Activated T-cell treated with anti-CD3 and anti-CD28 coated beads, Interleukin-2, amount 50 U/mL, for 48 hours (primary cell): ENCODE measurements at places on chromosomes 1 and 21.
A peak's percentile ranks its signal among the peaks of the same experiment; 100 is the strongest.

DNA sequence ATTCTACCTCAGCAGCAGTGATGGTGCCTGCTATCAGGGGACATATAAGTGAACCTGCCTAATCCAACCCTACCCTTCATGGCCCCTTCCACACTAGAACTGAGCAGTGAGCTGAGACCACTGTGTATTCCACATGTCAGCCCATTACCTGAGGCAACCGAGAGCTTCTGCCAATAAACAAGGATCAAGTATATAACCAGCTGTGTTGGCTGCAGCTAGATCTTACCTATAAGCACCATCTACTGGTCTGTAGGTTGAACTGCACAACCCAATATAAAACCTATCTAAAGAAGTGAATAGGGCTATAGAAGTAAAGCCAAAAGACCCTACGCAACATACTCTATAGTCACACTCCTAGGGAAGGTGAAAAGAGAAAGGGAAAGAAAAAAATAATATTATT is 376.9 kb downstream of the HHIPL2 start:
- no peak for DNase-seq

- DNase-seq: peak; percentile 60
Measured at GRCh38 chr1:162023547-162024501, at the start of gene OLFML2B. Gene OLFML2B (minus strand): TSS chr1:162023869. CDS start chr1:162023430, 439 bp downstream.

DNA sequence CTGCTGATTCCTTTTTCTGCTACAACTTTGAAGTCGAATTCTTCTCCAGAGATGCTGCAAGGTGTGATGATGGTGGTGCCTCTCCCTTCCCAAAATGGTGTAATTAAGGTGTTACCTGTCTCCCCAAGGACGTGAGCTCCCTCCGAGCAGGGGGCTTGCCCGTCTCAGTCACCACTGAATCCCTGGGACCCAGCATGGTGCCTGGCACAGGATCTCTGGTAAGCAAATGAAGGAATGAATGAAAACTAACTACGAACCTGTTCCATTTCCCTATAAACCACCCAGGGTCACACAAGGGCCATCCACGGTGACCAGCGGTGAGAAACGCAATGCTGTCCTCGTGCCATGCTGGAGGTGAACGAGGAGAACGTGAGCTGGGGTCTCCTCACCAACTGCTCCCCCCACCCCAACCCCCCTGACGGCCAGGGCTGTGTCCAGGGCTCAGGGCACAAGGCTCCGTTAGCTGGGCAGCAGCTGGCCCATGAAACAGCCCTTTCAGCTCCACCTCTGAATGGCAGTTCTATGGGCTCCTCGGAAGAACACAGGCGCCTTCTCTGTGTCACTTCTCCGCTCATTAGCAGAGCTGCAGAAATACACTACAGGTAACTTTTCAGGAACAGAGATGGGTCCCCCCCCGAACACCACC is 2.2 kb upstream of the MATN1 start:
- no peak for DNase-seq

DNA sequence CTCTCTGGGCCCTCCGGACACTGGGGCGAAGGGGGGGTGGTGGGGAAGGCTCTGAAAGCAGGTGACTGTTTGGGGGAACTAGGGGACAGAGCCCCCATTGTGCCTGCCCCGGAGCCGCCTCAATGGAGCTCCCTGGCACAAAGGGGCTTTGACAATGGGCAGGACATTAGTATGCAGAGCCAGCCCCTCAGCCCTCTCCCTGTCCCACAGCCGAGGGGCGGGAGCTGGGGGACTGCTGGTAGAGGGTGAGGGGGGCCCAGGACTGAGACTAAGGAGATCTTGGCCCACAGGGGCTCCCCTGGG is 7.8 kb downstream of the KCNJ10 start:
- DNase-seq: no peak

DNA sequence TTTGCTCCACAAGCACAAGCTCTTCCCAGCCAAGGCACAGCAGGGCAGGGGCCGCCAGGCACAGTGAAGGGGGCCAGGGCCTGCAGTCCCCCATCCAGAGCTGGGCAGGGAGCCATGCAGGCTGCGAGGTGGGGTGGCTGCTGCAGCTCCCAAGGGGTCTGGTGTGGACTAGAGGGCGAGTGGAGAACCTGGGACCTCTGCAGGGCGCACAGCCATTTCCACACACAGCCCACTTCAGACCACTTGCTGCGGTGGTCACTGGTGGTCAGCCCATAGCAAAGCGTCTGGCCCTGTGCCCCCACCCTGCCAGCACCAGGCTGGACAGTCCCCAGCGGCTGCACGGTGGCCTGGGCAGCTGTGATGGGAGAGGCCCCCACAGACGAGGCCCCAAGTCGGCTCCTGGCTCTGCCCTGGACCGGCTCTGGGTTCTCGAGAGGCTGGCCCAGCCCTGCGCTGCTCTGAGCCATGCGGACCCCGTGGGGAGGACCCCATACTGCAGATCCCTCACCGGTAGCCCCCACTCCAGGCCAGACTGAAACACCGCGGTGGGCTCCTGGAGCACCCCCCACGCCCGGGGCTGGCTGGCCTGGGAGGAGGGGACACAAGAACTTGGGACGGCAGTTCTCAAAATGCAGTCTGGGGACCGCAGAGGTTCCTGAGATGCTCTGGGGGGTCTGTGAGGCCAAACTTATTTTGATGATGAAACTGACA is 47.1 kb upstream of the COL6A2 start:
- peak; percentile 1 for DNase-seq

- no peak for DNase-seq
Measured at GRCh38 chr1:94471271-94471670, 53.1 kb downstream of the ABCD3 start.

DNA sequence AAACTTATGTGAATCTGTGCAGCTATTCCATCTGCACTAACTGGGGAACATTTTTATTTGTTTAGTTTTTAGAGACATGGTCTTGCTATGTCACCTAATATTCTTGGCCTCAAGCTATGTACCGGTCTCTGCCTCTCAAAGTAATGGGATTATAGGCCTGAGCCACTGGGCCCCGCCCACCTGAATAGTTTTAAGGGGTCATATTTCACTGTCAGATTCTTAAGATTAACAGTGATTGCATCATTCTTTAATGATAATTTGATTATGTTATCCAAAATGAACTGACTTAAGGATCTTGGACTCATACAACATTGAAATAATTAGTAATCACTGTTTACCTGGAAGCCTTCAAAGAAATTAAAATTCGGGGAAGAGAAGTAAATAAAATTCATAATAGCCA is 12.6 kb upstream of the KLF18 start:
- DNase-seq: no peak

DNA sequence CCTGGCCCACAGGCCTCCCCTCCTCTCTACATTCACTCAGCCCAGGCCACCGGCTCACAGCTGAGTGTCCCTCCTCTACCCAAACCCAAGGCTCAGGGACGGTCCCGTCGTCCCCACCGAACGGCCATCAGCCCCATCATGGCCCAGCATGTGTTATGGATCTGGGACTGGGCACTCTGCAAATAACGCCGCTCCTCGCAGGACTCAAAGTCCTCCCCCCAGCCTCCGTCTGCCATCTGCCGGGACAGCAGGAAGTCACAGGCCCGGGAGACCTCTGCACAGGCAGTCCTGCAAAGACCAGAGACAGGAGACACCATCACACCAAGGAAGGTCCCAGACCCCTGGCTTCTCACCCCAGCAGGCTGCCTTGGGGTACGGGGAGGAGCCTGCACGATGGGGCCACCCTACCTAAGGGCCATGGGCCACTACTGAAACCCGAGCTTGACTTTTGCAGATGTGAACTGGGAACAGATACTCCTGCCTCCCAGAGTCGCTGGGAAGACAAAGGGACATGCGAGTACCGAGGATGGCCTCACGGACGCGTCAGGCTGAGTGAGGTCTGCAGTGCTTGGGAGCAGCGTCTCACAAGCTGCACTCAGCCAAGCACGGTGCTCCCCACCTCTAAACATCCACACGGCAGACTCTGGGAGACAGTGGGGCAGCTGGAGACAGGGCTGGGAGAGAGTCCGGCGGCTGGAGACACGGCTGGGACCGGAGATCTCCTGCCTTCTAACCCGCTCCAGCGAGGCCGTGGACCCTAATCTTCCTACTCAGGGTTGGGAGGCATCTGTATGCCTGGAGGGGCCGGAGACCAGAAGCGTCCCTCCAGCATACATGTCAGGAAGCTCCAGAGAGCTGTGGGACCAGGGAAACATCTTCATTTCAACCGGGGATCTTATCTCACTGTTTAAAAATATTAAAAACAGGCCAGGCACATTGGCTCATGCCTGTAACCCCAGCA is 10.4 kb upstream of the SPATC1L start:
- DNase-seq: peak; percentile 13

- no peak for DNase-seq
Measured at GRCh38 chr21:41778930-41779600, 12.2 kb upstream of the RIPK4 start.

GRCh38 chr1:223482766-223483165 is 89.6 kb downstream of the CCDC185 start:
- no peak for DNase-seq

GRCh38 chr1:57616921-57617320 is 193.1 kb upstream of the DAB1 start:
- no peak for DNase-seq

DNA sequence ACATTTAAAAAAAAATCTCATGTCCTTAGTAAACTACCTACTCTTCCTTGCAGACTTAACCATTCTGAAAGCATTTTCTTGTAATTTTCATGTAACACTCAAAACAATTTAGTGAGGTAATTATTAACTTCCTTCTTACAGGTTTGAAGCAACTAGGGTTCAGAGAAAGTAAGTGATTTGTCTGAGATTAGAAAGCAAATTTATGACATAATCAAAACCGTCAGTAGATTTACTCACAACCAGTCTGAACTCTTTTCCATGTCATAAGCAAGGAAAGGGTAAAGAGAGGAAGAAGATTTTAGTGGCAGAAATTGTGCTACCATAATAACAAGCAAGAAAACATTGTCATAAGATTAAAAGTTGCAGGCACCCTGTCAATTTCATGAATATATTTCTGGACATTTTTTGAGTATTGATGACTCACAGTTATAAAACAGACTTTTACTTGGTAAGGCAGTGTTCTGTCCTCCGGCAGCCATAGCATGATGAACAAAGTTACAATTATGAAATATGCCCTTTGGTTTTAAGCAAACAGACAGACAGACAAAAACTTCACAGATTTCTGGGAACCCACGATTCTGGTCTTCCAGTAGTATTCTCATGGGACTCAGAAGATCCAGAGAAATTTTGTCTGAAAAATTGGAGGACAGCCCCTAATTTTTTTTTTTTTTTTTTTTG is 707.2 kb downstream of the RWDD3 start:
- no peak for DNase-seq

- DNase-seq: no peak
Measured at GRCh38 chr1:205763980-205764379, 11.3 kb downstream of the RAB29 start.

DNA sequence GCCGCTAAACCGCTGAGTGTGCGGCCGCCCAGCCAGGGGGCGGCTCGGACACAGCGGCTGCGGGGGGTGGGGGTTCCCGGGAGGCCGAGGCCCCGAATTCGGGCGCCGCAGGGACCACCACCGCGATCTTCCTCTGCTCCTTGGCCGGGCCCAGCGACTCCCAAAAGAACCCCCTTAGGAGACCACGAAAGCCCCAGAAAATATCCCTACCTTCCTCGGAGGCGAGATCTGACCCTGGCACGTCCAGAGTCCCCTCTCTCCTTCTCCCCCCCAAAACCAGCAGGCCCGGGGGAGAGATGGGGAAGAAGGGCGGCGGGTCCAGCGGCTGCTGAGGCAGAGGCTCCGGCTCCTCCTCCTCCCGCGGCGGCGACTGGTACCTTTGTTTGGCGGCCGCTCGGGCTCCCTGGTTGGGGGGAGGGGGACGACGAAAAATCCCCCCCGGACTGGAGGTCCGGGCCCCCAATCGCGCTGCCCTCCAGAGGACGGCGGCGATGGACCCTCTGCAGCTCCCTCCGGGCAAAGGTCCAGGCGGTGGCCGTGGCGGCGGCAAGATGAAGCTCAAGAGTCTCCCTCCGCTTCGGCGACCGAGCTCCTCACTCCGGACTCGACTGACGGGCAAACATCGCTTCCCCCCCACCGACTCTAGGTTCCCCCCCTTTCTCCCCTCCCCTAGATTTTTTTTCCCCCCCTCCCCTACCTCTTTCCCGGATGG is at the start of gene ARID4B:
ARID4B (minus strand) TSS at position 621 of the 712 bp plus-strand sequence. CDS start 1,260 bp downstream, outside the sequence.
- peak; percentile 78 for DNase-seq

DNA sequence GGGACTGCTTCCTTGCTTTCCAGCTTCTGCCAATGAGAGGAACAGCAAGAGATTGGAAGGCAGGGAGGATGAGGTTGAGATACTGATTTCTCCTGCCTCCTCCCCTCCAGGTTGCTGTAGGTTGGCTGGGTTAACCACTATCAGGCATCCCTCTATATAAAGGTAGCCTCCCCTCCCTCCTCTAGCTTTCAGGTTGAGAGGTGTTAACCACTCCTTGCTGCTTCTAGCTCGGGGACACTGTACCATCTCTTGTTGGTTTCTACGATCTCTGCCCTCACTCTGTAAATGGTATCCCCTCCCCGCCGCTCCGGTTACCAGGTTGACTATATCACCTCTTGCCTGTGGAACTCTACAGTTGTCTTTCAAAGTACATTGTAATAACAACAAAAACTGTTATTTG is 16.7 kb downstream of the LPAR3 start:
- DNase-seq: no peak

DNA sequence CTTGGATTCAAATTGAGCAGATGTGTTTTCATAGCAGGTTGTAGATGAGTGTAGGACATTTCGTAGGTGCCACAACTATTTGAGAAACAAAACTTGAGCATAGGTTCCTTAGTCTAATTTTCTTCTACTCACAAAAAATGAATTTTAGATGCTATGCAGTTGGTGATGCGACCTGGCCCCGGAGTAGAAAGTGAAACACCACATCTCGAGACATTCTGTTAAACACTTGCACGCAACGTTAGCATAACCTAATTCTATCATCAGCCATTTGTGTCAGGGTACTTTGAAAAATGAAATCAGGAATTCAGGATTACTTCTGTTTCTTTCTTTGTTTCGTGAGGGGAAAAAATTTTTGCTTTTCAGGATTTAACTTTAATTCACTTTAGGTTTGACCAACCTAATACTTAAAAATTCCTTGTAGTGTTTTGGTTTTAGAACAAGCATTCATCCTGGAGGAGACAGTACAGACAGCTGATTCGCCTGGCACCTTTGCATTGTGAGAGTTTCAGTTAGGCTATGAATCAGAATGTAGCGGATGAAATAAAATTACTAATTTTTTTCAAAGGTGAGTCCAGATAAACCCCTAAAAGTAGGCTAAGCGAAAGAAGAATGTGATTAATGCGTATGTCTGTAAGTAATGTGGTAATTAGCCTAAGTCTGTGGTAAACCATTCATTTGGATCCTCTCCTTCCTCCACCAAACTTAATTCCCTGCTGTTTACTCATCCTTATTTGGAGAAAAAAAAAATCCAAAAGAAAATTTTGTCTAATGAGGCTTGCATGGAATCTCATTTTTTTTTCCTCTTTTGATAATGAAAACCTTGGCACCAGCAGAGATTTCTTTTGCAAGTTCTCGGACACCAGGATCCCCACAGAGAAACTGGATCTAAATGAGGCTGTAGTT is 44.9 kb downstream of the MAP3K21 start:
- DNase-seq: no peak

- DNase-seq: no peak
Measured at GRCh38 chr1:183670169-183670568, 17.1 kb upstream of the APOBEC4 start.
